ENCODE measurements at places on chromosomes 4 and X.

DNA sequence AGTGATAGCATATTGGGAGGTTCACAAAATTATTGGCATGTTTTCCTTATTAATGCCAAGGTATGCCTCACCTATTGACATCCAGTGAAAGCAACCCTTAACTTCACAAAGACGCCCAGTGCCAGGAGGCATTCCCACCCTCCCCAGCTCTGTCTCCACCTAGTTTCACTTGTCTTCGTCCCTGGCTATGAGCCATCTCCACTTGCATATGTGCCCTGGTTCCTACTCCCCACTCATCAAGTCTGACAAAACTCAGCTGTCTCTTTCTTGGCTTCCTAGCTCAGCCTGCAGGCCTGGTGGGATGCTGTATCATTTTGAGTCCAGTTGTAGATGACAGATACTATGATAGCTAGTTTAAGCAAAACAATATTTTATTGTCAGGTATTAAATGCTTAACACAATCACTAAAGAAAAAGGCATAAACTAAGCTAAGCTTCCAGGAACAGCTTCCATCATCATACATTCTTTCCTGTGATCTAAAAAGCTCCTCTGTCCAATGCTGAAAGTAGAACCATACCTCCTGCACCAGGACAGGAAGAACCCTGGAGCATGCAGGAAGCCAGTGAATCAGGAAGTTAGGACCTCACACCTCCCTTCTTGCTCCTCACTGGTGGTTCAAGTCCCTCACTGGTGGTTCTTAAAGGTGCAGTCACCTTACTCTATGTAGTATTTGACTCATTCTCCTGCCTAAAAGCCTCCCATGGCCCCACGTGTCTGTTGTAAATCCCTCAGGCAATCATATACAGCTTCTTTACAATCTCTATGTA, 410.3 kb upstream of the RASGEF1B start:
- no peak for DNase-seq

GRCh38 chr4:162838671-162839070, 328.0 kb downstream of the NAF1 start:
- DNase-seq: no peak

DNA sequence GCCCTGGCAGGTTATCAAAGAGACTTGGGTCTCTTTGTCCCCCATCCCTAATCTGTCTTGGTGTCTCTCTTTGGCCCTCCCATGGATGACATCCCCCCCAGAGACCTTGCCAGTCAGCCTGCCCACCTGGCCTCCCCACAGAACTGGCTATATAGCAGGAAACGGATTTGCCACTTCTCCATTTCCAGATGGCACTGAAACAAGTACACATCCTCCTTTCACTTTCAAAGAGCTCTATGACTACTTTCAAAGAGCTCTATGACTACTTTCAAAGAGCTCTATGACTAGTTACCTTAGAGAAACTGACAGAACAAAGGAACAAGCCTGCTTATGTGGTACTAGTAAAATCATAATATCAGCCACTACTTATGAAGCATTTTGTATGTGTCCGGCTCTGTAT, 175.3 kb downstream of the MAML3 start:
- no peak for DNase-seq

- DNase-seq: no peak
Observed at GRCh38 chr4:76697129-76697803, 200.7 kb downstream of the SOWAHB start.
